ENCODE measurements at places on chromosomes 11 and 22.

- no peak for DNase-seq
Measured at GRCh38 chr11:22807855-22808570, 21.6 kb downstream of the SVIP start.

GRCh38 chr22:45889093-45889538, 87.8 kb downstream of the WNT7B start:
- no peak for DNase-seq

DNA sequence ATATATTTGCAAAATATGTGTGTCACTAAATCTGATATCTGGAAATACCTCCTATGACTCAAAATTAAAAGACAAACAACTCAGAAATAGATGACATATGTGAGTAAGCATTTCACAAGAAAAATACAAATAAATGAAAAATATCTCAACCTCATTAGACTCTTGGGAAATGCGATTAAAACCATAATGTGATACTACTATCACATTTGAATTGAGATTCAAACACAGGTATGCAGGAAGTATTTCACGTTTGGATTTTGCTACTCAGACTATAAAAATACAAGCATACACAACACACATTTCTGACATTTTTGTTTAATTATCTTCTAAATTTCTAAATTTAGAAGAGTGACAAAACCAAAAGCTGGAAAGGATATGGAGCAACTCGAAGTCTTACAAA, 811.9 kb upstream of the LRRC4C start:
- DNase-seq = no peak

DNA sequence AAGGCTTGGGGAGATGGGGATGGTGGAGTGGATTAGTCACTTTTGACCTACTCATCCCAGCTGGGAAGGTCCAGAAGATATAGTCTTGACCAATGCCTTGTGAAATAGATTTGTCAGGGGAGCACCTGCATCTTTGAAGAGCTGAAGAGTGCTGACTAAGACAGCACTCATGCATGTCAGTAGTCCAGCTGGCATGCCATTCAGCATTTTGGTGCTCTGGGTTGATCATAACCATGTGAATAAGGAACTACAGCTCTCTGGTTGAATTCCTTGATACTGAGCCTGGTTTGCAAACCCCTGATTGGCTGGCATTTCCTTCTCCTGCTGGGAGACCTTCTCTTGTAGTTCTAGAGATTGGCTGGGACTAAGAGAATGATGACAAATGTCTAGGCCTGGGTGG, 106.8 kb upstream of the ALX4 start:
- no peak for DNase-seq

GRCh38 chr11:124612045-124612444, 817 bp downstream of the PANX3 start:
- no peak for DNase-seq

DNA sequence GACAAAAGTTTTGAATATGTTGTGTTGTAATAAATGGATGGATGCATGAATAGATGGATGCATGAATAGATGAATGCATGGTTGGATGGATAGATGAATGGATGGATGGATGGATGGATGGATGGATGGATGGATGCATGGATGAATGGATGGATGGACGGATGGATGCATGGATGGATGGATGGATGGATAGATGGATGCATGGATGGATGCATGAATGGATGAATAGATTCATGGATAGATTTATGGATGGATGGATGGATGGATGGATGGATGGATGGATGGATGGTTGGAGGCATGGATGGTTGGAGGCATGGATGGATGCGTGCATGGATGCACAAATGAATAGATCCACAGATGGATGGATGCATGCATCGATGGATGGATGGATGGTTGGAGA, 623.2 kb upstream of the B3GAT1 start:
- DNase-seq = no peak

DNA sequence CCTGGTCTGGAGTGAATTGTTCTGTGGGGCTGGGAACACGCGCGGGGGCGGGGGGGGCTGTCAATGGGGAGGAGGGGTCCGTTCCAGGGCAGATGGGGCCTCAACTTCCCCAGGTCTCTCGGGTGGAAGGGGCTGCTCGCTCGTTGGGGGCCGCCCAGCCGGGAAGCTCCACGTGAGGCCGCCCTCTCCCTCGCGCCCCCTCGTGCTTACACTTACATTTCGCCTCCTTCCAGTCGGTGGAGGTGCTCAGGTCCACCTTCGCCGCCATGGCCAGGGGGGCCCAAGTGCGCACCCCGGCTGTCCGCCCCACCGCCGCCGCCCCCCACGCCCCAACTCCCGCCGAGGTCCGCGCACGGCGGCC, 452 bp downstream of the MACROD1 start:
- no peak for DNase-seq

GRCh38 chr11:14314127-14314526, 44.9 kb downstream of the RRAS2 start:
- no peak for DNase-seq

DNA sequence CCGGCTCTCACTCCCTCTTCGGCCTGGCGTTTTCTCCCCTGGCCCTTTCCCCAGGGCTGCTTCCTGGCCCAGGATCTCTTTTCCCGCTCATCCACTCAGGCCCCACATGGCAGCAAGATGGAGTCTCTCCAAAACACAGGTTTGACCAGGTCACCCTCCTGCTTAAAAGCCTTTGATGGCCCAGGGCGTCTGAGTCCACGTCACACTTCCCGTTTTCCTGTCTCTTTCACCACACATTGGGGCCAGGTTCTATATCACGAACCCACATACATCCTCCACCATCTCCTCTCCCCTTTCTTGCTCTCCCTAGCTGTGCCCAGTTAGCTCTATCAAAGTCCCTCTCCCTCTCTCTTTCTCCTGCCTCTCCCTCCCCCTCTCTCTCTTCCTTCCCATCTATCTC, 7.8 kb upstream of the LRRC32 start:
- DNase-seq = no peak

DNA sequence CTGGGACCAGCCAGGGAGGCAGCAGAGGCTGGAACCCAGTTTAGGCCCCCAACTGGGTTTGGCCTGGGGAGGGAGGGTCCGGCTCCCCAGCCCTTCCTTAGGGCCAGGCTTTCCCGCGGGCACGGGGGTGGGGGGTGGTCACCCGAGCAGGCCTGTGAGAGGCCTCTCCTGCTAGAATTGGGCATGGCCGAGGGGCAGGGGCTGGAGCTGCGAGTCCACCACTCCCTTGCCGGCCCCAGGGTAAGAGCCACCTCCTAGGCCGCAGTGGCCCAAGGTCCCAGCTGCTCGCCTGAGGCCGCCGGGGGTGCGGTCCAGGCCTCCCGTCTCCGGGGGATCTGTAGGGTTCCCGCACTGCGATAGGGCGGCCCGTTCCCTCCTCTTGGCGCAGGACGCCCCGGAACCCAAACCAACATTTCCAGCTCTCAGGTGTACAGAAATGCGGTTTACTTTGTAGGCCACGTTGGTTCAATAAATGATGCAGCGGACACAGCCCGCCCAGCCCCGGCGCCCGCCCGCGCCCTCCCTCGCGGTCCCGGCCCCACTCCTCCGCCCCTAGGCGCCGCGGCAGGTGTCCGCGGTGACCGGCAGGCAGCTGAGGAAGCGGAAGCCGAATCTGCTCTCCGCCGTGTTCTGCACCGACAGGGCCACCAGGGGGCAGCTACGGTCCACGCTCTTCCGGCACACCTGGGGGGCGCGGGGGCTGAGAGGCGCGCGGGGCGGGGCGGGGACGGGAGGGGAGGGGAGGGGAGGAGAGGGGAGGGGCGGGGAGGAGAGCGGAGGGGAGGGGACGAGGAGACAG, 5.9 kb downstream of the LMNTD2 start:
- DNase-seq = peak; percentile 36

GRCh38 chr11:71365626-71366025, 82.6 kb downstream of the DHCR7 start:
- DNase-seq = no peak

DNA sequence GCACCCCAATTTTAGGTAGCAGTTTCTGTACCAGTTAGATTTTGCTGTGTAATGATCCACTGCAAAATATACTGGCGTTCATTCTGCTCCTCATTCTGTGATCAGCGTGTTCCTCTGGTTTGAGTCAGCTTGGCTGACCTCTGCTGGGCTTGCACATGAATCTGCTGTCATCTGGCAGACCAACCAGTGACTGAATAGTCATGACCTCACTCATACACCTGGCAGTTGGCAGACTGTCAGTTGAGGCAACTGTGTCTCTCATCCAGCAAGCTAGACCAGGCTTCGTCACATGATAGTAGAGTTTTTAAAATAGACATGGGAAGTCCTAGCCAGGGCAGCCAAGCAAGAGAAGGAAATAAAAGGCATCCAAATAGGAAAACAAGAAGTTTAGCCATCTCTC, 316.3 kb upstream of the LARGE1 start:
- no peak for DNase-seq

GRCh38 chr11:122202951-122203456, 87.0 kb upstream of the BLID start:
- DNase-seq = peak; percentile 9

DNA sequence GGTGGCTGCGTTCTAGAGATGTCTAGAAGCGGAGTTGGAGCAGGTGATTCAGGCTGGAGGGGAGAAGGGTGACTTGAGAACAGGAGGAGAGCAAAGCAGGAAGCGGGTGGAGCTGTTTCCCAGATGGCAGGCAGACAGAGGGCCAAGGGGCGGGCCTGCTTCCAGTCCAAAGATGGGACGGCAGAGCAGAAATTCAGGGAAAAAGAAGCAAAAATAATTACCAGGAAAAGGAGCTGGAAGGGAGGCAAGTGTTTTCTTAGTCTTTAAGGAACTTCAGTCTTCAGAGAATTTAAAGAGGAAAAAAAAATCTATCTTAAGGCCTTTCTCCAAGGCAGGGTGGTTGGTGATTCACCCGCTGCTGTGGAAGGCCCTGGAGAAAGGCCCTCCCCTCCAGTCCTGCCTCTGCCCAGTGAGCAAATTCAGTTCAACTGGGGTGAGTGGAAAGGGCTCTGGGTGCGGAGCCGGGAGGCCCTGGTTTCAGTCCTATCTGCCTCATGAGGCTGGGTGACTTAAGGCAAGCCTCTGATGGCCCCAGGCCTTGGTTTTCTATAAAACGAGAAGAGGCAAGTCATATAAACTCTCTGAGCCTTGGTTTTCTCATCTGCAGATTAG, 4.5 kb upstream of the CREB3L1 start:
- DNase-seq = no peak

DNA sequence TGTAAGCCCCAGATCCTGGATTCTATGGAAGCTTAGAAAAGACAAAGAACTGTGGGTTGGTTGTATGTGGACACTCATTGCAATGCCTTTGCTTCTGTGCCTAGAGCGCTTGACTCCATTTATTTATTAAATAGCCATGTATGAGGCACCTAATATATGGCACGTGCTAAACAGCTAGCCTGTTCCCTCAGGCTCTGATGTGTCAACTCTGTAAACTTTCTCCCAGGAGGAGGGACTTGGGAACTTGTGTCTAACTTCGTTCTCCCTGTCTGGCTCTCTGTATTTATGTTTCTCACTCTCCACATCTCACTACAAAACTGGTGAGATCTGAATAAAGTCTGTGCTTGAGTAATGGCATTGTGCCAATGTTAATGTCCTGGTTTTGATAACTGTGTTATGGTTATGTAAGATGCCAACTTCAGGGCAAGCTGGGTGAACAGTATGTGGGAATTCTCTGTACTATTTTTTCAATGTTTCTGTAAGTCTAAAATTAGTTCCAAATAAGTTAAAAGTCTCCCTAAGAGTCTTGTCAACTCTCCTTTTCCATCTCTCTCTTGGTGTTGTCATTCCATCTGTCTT, 34.1 kb upstream of the ZBTB16 start:
- DNase-seq = no peak

DNA sequence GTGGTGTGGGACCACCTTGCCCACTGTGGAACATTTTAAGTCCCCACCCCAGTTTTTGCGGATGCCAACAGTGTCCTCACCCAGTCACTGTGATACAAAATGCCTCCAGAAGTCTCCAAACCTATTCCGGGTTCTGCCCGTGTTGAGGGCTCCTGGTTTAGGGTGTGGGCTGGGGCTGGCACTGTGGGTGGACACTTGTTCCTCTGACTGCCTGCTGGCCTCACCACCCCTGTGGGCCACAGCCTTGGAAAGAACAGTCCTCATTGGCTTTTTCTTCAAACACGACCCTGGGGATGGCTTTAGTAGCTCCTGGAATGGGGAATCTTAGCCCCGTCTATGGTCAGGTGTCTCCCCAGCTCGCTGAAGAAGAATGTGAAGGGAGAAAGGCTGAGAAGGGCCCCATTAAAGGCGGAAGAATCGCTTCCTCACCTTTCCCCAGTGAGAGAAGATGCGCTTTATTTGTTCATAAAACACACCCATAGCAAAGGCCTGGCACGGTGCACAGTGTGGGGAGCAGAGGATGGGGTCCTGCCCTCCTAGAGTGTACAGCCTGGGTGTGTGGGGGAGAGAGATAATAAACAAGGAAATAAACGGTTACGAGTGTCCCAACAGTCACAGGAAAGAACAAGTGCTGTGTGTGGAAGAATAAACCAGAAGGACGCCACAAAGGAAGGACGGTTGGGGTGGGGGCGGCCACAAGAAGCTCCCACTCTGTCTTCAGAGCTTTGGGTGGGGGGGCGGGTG, 91.6 kb upstream of the SLC22A12 start:
- DNase-seq = no peak

DNA sequence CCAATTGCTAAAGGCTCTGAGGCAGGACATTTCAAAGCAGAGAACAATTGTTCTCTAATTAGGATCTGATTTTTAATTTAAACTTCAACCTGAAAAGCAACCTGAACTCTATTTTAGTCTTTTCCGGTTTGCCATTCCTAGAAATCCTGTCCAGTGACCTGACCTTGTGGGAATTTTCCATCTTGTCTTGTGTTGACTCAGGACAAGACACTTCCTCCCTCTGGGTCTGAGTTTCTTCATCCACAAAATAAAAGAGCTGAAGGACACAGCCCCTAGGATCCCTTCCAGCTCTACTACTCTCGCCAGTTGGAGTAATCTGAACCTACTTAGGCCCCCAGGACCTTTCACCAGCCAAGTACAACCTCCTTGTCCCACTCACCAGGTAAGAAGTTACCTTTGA, 66.5 kb upstream of the POU2AF1 start:
- DNase-seq = no peak

- DNase-seq = no peak
Measured at GRCh38 chr11:91650802-91651201, 573.8 kb upstream of the FAT3 start.

GRCh38 chr11:91802475-91802874, 422.1 kb upstream of the FAT3 start:
- no peak for DNase-seq

GRCh38 chr11:35066030-35066429, 72.9 kb upstream of the CD44 start:
- no peak for DNase-seq

- no peak for DNase-seq
Measured at GRCh38 chr11:115739146-115739545, 234.9 kb upstream of the CADM1 start.

DNA sequence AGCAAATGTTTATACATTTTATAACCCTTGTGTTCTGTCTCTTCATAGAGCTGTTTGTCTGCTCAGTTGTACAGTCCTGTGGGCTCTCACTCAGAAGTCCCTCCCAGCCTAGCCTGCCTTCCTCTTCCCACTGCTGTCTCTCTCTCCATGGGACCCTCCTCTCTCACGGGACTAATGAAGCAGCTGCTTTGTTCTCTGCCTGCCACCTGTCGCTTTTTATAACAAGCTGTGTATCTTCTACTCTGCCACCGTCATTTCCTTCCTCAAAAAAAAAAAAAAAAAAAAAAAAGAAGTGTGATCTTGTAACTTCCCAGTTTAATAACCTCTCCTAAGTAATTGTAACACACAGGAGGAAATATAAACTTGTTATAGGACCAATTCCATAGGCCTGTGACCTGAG, 92.2 kb upstream of the ALKBH3 start:
- no peak for DNase-seq

GRCh38 chr22:41070665-41071331, 21.6 kb upstream of the EP300 start:
- DNase-seq = no peak

- no peak for DNase-seq
Measured at GRCh38 chr22:39184586-39185577, 32.4 kb upstream of the CBX7 start.

All from NCI-H2081 treated with DMSO at 0.1 percent for 48 hours (cell line).